Activated CD4-positive, alpha-beta T cell treated with anti-CD3 and anti-CD28 coated beads for 24 hours (primary cell): ENCODE measurements at places on chromosomes 13 and 19.
A peak's percentile ranks its signal among the peaks of the same experiment; 100 is the strongest.

- DNase-seq, result no peak
Observed at GRCh38 chr13:112743451-112744167, 53.8 kb downstream of the ATP11A start.

DNA sequence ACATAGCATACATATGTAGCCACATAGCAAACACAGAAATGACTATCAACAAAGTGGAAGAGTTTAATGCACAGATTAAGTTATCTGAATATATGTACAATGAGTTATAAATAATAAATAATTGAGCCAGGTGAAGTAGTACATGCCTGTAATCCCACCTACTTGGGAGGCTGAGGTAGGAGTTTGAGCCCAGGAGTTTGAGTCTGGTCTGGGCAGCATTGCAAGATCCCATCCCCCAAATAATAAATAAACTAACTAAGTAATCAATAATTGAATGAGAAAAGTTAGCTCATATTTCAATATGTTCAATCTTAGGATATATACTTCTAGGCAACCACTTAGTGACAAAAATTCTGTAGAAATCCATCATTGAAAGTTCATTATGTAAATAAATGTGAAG, 1.7 kb downstream of the CARD8 start:
- no peak for DNase-seq

DNA sequence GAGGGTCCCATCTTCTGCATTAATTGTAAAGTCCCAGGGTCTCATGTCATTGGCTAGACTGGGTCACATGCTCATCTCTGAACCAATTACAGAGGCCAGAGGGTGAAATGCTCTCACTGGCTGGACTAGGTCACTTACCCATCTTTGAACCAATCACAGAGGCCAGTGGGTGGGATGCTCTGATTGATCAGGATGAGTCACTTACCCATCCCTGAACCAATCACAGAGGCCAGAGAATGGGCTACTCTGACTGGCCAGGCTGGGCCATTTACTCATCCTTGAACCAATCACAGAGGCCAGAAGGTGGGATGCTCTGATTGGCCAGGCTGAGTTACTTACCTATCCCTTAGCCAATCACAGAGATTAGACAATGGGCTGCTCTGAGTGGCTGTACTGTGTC, 5.3 kb downstream of the MISP start:
- DNase-seq, result no peak

GRCh38 chr19:11944656-11945055, 19.7 kb downstream of the ZNF700 start:
- no peak for DNase-seq

DNA sequence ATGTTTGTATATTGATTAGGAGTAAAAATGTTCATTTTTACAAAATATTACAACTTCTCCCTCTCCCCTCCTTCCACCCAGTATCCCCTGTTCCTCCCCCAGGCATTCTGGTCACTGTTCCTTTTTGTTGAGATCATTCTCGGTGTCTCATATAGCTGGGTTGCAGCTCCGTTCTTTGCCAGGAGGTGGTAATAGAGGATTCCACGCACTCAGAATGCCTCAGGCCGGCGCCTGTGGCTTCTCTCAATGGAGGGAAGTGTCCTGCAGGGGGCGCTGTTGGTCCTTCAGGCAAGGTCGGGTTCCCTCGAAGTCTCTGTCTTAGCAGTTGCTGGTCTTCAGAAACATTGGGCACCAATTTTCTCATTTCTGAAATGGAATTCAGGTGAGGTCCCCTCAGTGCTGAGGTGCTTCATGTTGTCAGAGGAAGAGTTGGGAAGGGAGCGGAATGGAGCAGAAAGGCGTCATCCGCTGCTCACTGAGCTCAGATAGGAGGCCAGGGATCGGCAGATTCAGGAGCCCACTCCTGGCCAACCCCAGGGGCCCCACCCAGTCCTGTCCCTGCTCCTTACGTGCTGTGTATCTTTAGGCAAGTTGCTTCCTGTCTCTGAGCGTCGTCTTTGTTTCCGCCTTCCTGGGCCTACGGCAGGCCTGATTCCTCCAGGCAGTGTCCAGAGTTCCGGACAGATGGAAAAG, 10.3 kb upstream of the GARIN5A start:
- peak; percentile 36 for DNase-seq

GRCh38 chr13:96238861-96239260, 149.0 kb downstream of the HS6ST3 start:
- no peak for DNase-seq
